MV-4-11 (cell line): ENCODE measurements at places on chromosomes 1 and 21.

- no peak for DNase-seq
Observed at GRCh38 chr21:36338975-36339374, 19.0 kb downstream of the MORC3 start.

GRCh38 chr1:191483988-191484387, 674.3 kb upstream of the RGS18 start:
- no peak for DNase-seq

DNA sequence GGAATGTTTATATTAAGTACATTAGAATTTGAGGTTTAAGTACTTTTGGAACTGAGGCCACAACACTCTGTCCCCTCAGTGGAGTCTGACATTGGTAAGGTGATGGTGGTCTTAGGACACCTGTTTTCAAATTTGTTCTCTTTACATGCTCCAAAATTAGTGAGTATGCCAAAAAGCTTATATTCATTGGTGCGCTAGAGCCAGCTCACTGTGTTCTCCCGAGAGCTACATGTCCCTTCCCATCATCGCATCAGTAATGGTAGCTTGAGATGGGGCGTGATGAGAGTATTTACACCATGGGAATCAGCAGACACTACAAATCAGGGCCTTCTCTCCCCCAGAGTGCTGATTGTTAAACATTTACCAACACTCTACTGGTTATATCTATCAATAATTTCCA, 19.5 kb downstream of the ETS2 start:
- no peak for DNase-seq

- no peak for DNase-seq
Observed at GRCh38 chr1:230267338-230268065, 158.6 kb downstream of the PGBD5 start.

GRCh38 chr1:3028531-3029282, 7.4 kb downstream of the ACTRT2 start:
- DNase-seq, result no peak

GRCh38 chr21:34243562-34243961, 120.2 kb upstream of the KCNE2 start:
- DNase-seq, result no peak

GRCh38 chr1:79197421-79197820, 190.9 kb upstream of the ADGRL4 start:
- peak; percentile 19 for DNase-seq

DNA sequence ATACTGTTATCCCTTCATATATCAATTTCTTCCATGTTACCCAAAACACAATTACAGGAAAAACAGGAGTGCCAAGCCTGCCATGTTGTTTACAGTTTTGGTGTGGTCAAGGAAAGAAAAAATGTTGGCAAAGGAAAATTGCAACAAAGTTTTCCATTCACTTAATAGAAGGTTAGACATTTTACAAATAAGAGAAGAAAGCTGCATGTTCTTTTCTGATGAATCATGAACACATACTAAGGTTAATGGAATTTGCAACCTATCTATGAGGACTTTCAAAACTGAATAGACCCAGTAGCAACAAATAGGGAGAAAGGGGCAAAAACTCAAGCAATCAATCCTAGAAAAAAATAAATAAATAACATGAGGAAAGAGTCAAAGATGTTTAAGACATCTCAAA, 556.7 kb downstream of the DPYD start:
- no peak for DNase-seq

GRCh38 chr1:47675721-47676120, 237.9 kb downstream of the FOXD2 start:
- no peak for DNase-seq

DNA sequence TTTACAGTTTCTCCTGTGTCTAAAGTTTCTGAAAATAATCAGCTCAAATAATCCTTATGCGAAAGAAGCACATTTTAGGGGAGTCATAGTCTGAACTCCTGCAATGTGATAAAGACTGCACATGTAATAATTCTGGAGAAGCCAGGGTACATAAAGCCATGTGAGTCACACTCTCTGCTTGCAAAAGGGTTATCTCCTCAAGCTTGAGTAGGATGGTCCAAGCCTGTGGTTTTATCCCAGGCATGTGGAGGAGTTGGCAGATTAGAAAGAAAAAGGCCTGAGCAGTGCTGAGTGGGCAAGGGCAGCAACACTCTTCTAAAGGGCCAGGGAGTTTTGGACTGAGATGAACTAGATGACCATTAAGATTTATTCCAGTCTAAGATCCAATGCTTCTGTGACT, 220.4 kb downstream of the RHOU start:
- DNase-seq, result peak; percentile 50

DNA sequence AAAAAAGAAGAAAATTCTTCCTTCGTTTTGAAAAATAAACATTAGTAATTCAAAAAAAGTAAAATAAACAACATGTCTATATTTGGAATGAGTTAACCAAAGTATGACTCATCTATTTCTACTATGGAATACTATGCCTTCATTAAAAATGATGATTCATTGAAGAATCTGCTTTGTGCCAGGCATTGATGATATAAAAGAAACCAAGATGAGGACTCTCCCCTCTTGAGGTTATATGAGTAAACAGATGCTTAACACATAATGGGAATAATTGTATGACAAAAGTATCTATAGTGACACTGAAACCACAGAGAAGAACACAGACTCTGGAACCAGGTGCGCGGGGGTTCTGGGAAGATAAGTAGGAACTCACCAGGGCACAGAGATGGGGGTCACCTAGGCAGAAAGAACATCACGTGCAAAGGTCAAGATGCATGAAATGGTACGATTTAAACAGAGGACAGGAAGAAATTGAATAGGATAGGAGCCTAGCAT, 18.8 kb downstream of the ELF3 start:
- no peak for DNase-seq

DNA sequence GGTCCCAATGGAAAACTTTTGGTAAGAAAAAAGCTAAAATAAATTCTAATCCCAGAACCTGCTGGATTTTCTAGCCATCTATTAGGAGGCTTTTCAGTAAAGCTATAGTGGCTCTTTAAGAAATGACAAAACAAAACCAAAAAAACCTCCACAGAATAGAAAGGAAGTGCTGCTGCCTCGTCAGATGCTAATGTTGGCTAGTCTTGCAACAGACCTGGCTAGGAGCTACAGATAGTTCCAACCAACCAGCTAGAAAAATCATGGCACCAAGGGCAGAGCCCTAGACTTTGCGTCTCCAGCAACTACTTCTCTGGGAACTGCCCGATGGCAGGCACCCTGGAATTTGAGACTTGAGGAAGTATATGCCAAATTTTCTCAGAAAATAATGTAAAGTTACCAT, 7.6 kb downstream of the CD101 start:
- DNase-seq, result peak; percentile 87

DNA sequence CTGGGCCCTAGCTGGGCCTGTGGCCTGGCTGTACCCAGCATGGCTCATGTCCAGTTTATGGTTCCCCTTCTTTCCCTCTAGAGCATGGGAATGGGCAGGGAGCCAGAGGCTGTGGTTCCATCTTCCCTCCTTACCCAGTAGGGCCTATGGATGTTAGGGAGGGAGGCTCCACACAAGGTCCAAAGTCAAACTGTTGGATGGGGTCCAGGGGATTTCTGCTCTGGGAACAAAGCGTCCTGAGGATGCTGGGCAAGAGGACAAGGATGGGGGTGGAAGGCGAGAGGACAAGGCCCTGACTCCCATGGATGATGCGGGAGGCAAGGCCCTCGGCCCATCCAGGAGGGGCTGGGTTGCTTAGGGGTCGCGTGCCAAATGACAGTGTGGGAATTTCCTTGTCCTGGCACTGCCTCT, 17.3 kb downstream of the CSF1 start:
- DNase-seq, result no peak

GRCh38 chr1:109993885-109994284, 9.3 kb downstream of the AHCYL1 start:
- no peak for DNase-seq

DNA sequence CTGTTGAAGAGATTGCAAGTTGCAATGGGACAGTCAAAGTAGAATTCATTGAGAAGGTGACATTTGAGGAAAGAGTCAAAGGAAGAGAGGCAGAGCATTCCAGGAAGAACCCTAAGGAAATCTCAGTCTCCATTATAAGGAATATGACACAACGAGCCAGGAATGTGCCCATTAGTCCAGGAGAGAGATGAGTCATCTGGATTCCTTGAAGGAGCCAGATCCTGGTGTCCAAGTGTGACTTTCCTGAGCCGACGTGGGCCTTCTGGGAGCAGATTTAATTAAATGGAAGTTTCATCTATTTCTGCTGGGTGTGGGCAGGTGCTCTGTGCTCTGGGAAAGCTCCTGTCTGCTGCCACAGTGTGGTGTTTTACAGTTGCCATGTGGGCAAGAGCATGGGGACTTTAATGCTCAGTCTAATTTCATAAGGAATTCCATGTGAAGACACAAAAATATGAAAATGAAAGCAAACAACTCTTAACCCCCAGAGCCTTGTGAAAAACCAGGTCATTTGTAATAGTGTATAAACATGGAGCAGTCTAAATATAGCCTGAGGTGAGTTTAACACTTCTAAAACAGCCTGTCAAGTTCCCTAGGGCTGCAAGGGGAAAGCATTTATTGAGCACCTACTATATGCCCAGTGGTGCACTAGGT, 111.4 kb upstream of the ARTN start:
- no peak for DNase-seq

DNA sequence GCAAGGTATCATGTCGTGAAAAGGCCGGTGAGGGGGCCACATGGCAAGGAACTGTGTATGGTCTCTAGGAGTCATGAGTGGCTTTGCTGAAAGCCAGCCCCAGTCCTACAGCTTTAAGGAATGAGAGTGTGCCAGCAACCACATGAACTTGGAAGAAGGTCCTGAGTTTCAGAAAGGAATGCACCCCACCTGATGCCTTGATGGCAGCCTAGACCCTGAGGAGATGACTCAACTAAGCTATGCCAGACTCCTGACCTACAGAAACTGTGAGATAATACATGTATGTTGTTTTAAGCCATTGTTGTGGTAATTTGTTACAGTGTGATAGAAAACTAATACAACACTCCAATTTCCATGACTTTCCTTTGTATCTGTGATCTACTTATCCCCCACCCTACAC, 33.5 kb upstream of the AKT3 start:
- DNase-seq, result no peak

GRCh38 chr1:183674339-183674738, 21.2 kb upstream of the APOBEC4 start:
- no peak for DNase-seq

GRCh38 chr1:76037324-76037723, 37.2 kb upstream of the ST6GALNAC3 start:
- no peak for DNase-seq

GRCh38 chr1:17591814-17592430, 52.4 kb downstream of the ARHGEF10L start:
- DNase-seq, result no peak

DNA sequence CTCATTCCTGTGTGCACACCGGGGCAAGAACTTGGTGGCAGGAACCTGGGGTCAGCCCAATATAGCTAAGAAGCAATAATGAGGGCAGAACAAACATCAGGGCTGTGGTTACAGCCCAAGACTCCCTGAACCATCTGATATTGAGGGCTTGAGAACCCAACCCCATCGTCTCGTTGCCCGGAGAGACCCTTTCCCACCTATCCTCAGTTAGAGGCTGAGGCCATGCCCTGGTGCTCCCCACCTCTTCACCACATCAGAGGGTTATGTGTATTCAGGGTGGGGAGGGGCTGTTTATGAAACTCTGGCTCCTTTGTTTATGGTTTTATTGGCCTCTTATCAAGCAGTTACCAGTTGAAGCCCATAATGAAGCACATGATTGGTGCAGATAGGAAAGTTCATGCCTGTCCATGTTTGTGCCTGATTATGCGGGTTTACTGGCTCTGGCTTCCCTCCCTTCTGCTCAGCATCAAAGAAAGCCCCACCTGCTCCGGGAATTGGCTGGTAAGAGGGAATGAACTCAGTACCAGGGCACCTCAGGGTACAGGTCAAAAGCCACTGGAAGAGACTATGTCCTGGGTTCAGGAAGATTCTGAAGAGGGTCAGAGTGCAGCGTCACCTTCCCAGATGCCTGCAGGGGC, 14.5 kb downstream of the NUAK2 start:
- DNase-seq, result no peak

- no peak for DNase-seq
Observed at GRCh38 chr1:94553931-94554330, 12.4 kb upstream of the F3 start.

DNA sequence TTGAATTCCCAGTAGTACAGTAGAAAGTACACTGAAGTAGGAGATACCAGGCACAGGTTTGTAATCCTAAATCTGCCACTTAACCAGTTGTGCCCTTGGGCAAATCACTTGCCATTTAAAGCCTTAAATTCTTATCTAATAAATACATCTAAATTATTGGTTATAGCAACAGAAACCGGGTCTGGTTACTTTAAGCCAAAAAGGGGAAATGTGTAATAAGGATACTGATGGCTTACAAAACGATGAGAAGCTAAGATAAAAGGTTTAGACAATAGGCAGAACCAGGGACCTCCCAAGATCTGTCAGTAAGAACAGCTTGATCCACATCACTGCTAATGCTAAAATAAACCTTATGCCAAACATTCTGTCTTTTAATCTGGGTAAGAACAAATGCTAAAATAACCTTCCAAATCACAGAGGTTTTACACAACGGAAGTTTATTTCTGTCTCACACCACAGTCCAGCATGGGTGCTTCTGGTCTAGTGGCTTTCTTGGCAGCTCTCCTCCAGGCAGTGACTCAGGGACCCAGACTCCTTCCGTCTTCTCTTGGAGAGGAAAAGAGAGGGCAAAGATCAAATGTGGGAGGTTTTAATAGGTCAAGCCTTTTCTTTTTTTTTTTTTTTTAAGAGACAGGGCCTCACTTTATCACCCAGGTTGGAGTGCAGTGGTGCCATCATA, 16.5 kb upstream of the ZMYM1 start:
- DNase-seq, result peak; percentile 89

DNA sequence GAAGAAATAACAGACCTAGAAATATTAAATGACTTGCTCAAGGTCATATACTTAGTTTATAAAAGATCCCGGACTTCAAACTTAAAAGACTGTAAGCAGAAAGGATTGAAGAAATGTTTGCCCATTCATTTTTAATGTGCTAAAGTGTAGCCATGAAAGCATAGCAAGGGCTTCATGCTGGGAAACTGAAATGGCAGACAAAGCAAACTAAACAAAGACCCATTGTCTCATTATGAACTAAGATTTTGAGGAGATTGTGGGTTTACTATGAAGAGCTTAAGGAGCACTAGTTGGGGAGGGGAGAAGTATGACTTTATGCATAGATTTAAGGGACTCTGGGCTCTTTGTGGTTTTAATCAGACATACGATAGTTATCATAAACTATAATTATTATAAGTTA, 26.3 kb downstream of the ADAMTS1 start:
- no peak for DNase-seq

DNA sequence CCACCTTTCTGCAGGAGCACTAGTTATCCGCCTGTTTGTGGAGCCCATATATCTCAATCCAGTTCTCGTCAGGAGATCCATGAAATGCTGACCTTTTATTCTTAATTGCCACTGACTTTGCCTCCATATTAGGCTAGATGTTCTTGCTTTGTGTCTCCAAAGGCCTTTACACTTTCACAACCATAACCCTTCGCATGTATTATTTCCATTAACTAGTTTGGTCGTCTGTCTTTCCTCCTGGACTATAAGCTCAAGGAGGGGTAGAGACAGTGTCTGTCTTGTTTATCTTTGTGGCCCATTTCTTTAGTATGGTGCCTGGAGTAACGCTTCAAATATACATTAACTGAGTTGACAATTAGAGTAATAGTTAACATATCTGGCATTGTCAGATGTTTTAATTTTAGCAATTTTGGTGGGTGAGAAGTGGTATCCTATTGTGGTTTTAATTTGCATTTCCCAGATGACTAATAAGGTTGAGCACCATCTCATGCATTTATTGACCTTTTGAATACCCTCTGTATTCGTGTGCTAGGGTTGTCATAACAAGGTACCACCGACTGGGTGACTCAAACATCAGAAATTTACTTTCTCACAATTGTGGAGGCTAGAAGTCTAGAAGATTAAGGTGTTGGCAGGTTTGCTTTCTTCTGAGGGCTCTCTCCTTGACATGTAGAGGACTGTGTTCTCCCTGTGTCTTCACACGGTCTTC, 21.7 kb upstream of the IL12RB2 start:
- DNase-seq, result no peak
